Adrenal gland (tissue), 19 donors: ENCODE measurements at places on chromosomes 1 and 21. TPM values are rescaled to one million over a fixed set of nuclear protein-coding genes. Genes with fewer than 3 reads are reported as not detected.

Gene GCSAML
- not detected for total RNA-seq

GRCh38 chr1:27011058-27011764 is 1.4 kb downstream of the TENT5B start:
- no peak overlapping the region for H3K4me3 ChIP-seq
- peak; percentile 84 for DNase-seq
- H3K36me3 ChIP-seq, result no peaks in the 10 kb centered on the region
- H3K4me1 ChIP-seq, result peaks cover 6% of the 10 kb centered on the region
- H3K27ac ChIP-seq, result no peak overlapping the region
- no peaks in the 10 kb centered on the region for H3K27me3 ChIP-seq

- H3K36me3 ChIP-seq, result no peaks in the 10 kb centered on the region
- no peaks in the 10 kb centered on the region for H3K4me1 ChIP-seq
- H3K27ac ChIP-seq, result no peak overlapping the region
- no peak overlapping the region for H3K4me3 ChIP-seq
- no peak for DNase-seq
Observed at GRCh38 chr1:58063095-58063494, 483.4 kb downstream of the OMA1 start.

- no peaks in the 10 kb centered on the region for H3K36me3 ChIP-seq
- H3K4me3 ChIP-seq, result no peak overlapping the region
- no peaks in the 10 kb centered on the region for H3K27me3 ChIP-seq
- peaks cover 11% of the 10 kb centered on the region for H3K4me1 ChIP-seq
- H3K27ac ChIP-seq, result peak overlapping the region; percentile 12
- no peak for DNase-seq
Observed at GRCh38 chr21:45410151-45410864, 5.3 kb downstream of the COL18A1 start.

DNA sequence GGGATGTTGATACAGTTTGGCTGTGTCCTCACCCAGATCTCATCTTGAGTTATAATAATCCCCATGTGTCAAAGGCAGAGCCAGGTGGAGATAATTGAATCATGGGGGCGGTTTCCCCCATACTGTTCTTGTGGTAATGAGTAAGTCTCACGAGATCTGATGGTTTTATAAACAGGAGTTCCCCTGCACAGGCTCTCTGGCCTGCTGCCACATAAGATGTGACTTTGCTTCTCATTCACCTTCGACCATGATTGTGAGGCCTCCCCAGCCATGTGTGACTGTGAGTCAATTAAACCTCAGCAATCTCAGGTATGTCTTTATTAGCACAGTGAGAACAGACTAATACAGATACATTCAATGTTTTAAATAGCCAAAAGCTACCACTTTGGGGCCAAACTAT is 41.1 kb downstream of the SLC35F3 start:
- H3K27me3 ChIP-seq, result no peaks in the 10 kb centered on the region
- no peaks in the 10 kb centered on the region for H3K36me3 ChIP-seq
- no peak overlapping the region for H3K27ac ChIP-seq

Gene CCDC181
- 0.24 TPM for total RNA-seq

DNA sequence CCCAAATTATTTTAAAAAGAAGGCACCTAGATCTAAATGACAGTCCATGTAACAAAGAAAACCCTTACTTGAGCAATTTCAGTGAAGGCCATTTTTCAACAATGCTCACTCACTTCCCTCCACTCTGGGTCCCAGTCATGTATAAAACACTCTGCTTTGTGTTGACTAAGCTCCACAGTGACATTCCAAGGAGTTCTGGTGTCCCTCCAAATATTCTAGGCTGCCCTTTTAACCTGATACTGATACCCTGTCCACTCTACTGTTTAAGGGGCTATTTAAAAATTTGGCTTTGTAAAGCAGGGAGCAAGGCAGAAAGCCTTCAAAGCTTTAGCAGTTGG is 73.6 kb downstream of the GNG12 start:
- no peaks in the 10 kb centered on the region for H3K4me1 ChIP-seq
- no peak for DNase-seq

GRCh38 chr1:203456577-203456976 is 19.0 kb upstream of the PRELP start:
- H3K27ac ChIP-seq, result no peak overlapping the region
- peaks cover 12% of the 10 kb centered on the region for H3K27me3 ChIP-seq
- no peak overlapping the region for H3K4me3 ChIP-seq
- no peaks in the 10 kb centered on the region for H3K4me1 ChIP-seq
- no peaks in the 10 kb centered on the region for H3K36me3 ChIP-seq

GRCh38 chr1:183590244-183591191 is at the start of gene NCF2:
Gene NCF2, minus strand, starts transcription at chr1:183590459. Its CDS starts 130 bp downstream, at chr1:183590329.
- no peaks in the 10 kb centered on the region for H3K4me1 ChIP-seq
- H3K27me3 ChIP-seq, result no peaks in the 10 kb centered on the region
- H3K4me3 ChIP-seq, result no peak within 1 kb of the TSS
- H3K36me3 ChIP-seq, result no peaks in the 10 kb centered on the region
- DNase-seq, result no peak

- H3K36me3 ChIP-seq, result no peaks in the 10 kb centered on the region
- no peak for DNase-seq
- no peaks in the 10 kb centered on the region for H3K4me1 ChIP-seq
- H3K27me3 ChIP-seq, result no peaks in the 10 kb centered on the region
Observed at GRCh38 chr1:203584035-203584434, 42.6 kb upstream of the ATP2B4 start.

DNA sequence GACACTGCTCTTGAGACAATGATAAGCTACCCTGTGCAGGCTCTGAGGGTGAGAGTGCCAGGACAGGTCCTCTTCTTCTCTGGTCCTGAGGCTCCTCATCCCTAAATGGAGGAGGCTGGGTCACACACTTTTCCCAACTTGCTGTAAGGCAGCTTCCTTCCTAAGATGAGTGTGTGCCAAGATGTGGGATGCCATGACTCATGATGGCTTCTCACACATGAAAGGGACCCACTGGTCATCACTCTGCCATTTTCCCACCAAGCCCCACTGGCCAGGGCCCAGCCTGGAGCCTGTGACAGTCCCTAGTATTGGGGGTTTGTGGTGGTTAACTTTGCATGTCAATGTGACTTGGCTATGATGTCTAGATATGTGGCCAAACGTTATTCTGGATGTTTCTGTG is 54.4 kb downstream of the CNIH3 start:
- H3K4me3 ChIP-seq, result no peak overlapping the region
- no peaks in the 10 kb centered on the region for H3K4me1 ChIP-seq
- H3K27me3 ChIP-seq, result no peaks in the 10 kb centered on the region
- no peaks in the 10 kb centered on the region for H3K36me3 ChIP-seq
- DNase-seq, result no peak
- H3K27ac ChIP-seq, result no peak overlapping the region

DNA sequence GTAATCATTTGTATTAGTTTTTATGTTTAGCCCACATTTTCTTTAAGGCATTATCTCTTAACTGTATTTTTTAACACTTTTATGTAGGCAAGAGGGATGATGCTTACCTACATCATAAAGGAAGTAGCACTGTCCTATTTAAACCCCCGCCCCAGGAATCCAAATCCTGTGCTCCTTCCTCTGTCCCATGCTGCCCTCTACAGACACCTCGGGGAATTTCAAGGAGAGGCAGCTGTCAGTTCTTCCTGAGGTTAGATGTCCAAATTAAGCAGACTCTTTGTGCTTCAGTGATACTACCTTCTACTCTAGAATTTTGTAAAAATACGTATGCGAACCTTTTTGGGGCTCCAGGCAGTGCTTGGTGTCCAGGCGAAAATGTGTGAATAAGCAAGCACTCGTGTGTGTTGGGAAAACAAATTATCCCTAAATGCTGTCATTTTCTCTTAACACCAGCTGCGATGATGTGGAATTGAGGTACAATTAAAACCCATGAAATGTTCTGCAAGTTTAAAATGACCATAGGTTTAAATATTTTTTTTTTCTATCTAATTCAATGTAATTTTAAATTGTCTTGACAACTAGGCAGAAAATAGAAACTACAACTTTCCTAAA is 19.2 kb downstream of the CRCT1 start:
- no peak overlapping the region for H3K27ac ChIP-seq
- H3K27me3 ChIP-seq, result peaks cover 6% of the 10 kb centered on the region
- no peak for DNase-seq

GRCh38 chr1:172402878-172403569 is 17.5 kb upstream of the C1orf105 start:
- DNase-seq, result no peak
- no peak overlapping the region for H3K27ac ChIP-seq
- H3K27me3 ChIP-seq, result no peaks in the 10 kb centered on the region
- peaks cover 14% of the 10 kb centered on the region for H3K4me1 ChIP-seq

GRCh38 chr1:63643926-63644325 is 50.7 kb downstream of the PGM1 start:
- H3K27me3 ChIP-seq, result no peaks in the 10 kb centered on the region
- no peak overlapping the region for H3K27ac ChIP-seq
- peaks cover 9% of the 10 kb centered on the region for H3K36me3 ChIP-seq
- no peak overlapping the region for H3K4me3 ChIP-seq
- DNase-seq, result no peak

Gene PTAFR
- 8.9 TPM for total RNA-seq

Gene FHAD1
- total RNA-seq, result 1.2 TPM

Gene FMOD
- total RNA-seq, result 6.6 TPM

DNA sequence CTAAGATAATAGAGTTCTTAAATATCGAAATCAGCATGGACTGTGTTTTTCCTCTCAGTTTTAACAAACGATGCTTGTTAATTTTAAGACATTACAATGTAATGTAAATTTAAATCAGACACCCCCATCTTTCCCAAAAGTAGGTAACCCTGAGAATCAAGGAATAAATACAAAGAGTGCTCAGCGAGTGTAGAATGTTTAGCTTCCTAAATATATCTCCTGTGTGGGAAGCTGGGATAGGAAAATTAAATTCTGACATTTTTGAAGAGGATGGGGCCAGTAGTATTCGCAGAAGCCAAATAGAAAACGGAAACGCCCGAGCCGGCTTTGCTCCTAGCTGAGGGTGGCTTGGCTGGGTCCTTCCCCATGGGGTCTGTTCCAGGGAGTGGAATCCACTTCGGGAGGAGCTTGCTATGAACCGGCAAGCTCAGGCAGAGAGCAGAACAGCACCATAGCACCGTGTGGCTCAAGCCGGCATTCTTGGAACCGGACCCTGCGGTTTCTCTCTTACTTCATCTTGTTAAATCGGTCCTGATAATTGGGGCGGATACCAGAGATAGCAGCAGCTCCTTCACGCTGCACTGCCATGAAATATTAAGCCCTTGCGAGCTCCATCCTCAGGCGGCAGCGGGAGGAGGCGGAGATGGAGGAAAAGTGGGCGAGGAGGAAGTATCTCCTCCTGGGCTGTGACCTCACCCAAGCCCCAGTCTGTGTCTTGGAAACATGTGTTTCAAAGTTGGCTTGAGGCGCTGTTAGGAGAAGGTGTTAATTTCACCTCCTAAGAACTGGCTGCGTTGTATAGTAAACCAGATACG is 24.9 kb downstream of the MAP3K7CL start:
- no peak overlapping the region for H3K27ac ChIP-seq
- no peaks in the 10 kb centered on the region for H3K27me3 ChIP-seq
- DNase-seq, result no peak
- H3K36me3 ChIP-seq, result no peaks in the 10 kb centered on the region
- H3K4me1 ChIP-seq, result peaks cover 6% of the 10 kb centered on the region

Gene OLFML3
- 99.6 TPM for total RNA-seq

GRCh38 chr1:78721136-78721535 is 71.5 kb downstream of the IFI44 start:
- no peak for DNase-seq
- no peak overlapping the region for H3K27ac ChIP-seq
- no peak overlapping the region for H3K4me3 ChIP-seq
- no peaks in the 10 kb centered on the region for H3K4me1 ChIP-seq

Gene RIMS3
- total RNA-seq, result 1.6 TPM

- no peak overlapping the region for H3K4me3 ChIP-seq
- no peak for DNase-seq
- H3K4me1 ChIP-seq, result no peaks in the 10 kb centered on the region
- H3K27me3 ChIP-seq, result no peaks in the 10 kb centered on the region
Observed at GRCh38 chr21:40947713-40948112, 100.8 kb upstream of the DSCAM start.

DNA sequence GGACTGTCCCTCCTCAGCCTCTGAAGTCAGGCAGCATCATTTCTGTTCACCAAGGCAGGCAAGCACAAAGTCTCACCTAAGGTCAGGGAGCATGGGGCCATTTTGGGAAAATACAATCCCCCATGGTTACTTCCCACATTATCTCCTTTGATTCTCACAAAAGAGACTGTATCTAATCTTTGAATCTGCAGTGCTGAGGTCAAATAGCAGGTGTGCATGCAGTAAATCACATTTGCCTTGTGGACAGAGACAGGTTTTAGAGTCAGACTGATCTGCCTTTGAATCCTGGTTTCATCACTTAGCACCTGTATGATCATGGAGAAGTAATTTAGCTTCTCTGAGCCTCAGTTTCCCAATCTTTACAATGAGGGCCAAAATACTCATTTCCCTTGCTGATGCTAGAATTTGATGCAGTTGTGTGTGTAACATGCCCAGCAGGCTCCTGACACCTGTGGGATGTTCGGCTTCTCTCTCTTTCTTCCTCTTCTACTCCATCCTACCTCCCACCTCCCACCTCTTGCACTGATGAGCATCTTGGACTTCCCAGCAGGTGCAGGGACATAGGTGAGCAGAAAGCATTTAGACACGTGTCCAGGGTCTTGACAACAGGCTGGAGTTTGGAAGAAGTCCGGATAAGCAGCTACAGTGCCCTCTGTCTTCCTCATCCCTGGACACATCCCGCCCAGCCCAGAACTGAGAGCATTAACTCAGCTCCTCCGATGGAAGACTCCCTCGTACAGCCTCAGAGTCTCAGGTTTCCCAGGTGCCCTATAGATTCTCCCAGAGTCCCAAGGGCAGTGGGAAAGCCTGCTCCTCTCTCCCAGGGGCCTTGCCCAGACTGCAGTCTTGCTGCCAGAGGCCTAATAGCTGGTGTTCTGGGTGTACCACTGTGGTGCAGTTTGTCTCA is 18.9 kb downstream of the NENF start:
- H3K27me3 ChIP-seq, result no peaks in the 10 kb centered on the region
- no peaks in the 10 kb centered on the region for H3K36me3 ChIP-seq
- H3K4me1 ChIP-seq, result no peaks in the 10 kb centered on the region
- no peak overlapping the region for H3K27ac ChIP-seq

DNA sequence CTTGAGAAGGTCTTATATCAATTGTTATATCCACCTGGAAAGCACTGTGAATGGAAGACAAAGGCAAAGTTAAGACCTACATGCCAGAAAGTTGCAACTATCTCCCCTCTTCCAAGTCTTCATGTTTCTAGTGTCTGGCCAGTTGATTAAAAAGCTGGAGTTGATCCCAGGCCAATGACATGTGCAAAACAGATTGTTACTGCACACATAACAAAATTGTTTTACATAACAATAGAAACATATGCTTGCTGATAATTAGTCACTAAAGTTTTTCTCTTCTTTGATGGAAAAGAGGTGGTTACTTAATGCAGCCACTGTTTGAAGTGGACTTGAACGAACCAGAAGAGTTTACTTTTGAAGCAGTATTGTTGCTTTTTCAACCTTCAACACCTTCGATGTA is 158.2 kb downstream of the TGFBR3 start:
- peaks cover 54% of the 10 kb centered on the region for H3K4me1 ChIP-seq
- no peak overlapping the region for H3K4me3 ChIP-seq

Gene OR2L3
- total RNA-seq, result not detected

GRCh38 chr1:212432661-212433576 is at the start of gene NENF:
Gene NENF, plus strand, starts transcription at chr1:212432920. Its CDS starts 24 bp downstream, at chr1:212432944.
- H3K4me3 ChIP-seq, result peak within 1 kb of the TSS; percentile 95
- no peaks in the 10 kb centered on the region for H3K27me3 ChIP-seq
- H3K27ac ChIP-seq, result no peak within 1 kb of the TSS
- peaks cover 13% of the 10 kb centered on the region for H3K4me1 ChIP-seq
- no peaks in the 10 kb centered on the region for H3K36me3 ChIP-seq

GRCh38 chr1:56060906-56061305 is 518.5 kb downstream of the PLPP3 start:
- no peak overlapping the region for H3K27ac ChIP-seq
- H3K27me3 ChIP-seq, result no peaks in the 10 kb centered on the region
- H3K36me3 ChIP-seq, result no peaks in the 10 kb centered on the region
- H3K4me3 ChIP-seq, result no peak overlapping the region

GRCh38 chr1:61157468-61157987 is 75.2 kb downstream of the NFIA start:
- H3K4me3 ChIP-seq, result no peak overlapping the region
- DNase-seq, result no peak
- H3K27ac ChIP-seq, result no peak overlapping the region
- peaks cover 11% of the 10 kb centered on the region for H3K4me1 ChIP-seq
